GM23338 (cell line): ENCODE measurements at places on chromosomes 2 and 18. TPM values are rescaled to one million over a fixed set of nuclear protein-coding genes. Genes with fewer than 3 reads are reported as not detected.

ACTG2 gene
- 8.5 and 8.8 TPM in 2 replicates for total RNA-seq

PSMA8 gene
- total RNA-seq, result not detected in 2 replicates

REG3G gene
- total RNA-seq, result not detected in 2 replicates

CD207 gene
- total RNA-seq, result not detected in 2 replicates

ST8SIA5 gene
- total RNA-seq, result 4.8 and 7.0 TPM in 2 replicates

MC4R gene
- total RNA-seq, result not detected in 2 replicates

TMEM131 gene
- total RNA-seq, result 22.7 and 32.9 TPM in 2 replicates

GPATCH11 gene
- total RNA-seq, result 2.8 and 3.5 TPM in 2 replicates

CRYGC gene
- not detected in 2 replicates for total RNA-seq

HOXD13 gene
- total RNA-seq, result 0.47 TPM in 1 of 2 replicates, not detected in the other

PDCD1 gene
- 0.38 and 1.8 TPM in 2 replicates for total RNA-seq

MOCOS gene
- total RNA-seq, result 6.5 and 7.2 TPM in 2 replicates

MYO5B gene
- total RNA-seq, result 6.8 and 19.1 TPM in 2 replicates

- no peaks in the 10 kb centered on the region for H3K4me1 ChIP-seq
- no peak for DNase-seq
- no peak overlapping the region for H3K27ac ChIP-seq
- H3K4me3 ChIP-seq, result no peak overlapping the region
Observed at GRCh38 chr2:55309446-55309845, 40.4 kb upstream of the MTIF2 start.

DNA sequence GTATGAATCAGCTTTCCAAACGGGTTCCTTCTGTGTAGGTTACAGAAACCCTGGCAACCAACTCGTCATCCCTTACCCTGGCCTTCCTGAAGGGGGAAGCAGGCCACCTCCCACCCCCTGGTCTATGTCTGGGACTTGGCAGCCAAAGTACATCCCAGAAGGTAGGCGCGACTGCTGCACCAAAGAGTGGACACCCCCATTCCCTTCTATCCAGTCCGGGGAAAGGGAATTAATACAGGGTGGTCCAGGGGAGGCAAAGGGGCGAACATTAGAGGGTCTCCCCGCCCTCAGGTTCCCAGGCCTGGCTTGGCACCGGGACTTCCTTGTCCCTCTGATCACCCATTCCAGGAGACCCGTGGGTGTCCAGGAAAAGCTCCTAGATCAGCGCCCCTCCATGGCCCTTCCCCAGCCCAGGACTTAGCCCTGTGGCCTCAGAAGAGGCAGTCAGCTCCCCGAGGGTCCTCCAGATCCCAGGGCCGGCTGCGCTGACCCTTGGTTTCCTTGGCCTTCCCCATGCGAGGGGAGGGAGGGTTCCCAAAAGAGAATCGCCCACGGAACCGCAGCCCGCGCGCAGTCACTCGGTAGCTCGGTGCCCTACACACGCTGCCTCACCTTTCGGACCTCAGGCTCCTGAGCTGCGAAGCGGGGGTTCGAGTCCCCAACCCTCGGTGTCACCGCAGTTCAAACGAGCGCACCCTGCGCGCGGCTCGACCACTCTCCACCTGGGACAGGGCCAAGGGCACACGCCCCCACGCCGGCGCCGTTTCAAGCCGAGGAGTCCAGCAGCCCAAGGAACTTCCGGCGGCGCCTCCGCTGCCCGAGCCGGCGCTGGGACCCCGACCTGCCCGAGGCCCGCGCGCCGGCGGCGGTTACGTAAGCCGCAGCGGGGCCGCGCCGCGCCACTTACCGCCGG, at the start of gene PER2:
PER2 (minus strand) TSS at position 874 of the 913 bp plus-strand sequence. CDS start 10,674 bp downstream, outside the sequence.
- H3K27ac ChIP-seq, result 0 out of 2 replicates have a peak within 1 kb of the TSS, but pooled peaks have one; percentile 9
- H3K27me3 ChIP-seq, result peaks cover 6% of the 10 kb centered on the region; the same call in 1 of the 2 replicates
- DNase-seq, result peak; percentile 79
- H3K4me3 ChIP-seq, result peak within 1 kb of the TSS; percentile 78

DNA sequence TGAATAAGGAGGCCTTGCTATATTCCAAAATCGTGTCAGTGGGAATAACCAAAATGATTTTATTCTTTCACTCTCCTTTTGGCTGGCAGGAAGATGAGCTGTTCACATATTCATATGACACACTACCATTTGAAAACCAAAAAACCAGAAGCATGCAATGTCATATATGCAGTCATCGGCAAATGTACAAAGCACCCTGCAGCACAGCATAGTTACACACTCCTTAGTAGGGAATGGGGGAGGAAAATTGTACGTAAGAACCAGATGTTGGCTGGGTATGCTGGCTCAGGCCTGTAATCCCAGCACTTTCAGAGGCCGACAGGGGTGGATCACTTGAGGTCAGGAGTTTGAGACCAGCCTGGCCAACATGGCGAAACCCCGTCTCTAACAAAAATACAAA, 176.6 kb downstream of the GFPT1 start:
- no peaks in the 10 kb centered on the region for H3K27me3 ChIP-seq
- H3K4me1 ChIP-seq, result peaks cover 23% of the 10 kb centered on the region
- H3K27ac ChIP-seq, result no peak overlapping the region

DNA sequence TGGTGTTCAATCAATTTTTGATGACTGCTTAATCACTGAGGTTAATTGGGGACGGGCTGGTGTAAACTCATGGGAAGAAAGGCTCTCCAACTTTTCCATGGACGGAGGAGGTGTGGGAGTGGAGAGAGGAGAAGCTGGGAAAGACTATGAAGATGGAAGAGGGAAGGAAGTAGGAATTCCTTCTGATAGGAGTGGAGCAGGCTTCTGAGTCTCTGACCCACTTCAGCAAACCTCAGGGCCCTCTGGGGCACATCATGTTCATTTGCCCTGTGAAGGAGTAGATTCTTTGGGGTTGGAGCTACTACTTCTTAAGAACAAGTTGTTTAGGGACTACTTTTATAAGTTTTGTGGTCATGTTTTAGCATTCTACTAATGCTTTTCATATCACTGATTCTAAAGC, 87.0 kb upstream of the MAP4K3 start:
- DNase-seq, result no peak
- no peak overlapping the region for H3K4me3 ChIP-seq
- H3K27ac ChIP-seq, result no peak overlapping the region
- H3K36me3 ChIP-seq, result peaks cover 23% of the 10 kb centered on the region

DNA sequence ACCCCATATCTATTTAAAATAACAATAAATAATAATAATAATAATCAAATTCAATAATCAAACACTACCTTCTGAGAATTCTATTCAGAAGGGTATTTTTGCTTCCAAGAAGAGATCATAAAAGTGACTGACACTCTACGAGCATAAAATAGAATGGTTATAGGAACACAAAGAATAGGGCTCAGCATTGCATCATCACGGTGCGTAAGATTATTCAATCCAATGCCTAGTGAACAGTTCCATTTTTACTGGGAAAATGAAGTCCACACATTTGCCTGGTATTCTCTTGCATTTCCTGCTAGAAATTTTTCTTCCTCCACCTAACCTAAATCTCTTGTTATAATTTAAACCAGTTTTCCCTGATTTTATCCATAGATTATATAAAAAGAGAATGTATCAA, 55.8 kb downstream of the AP1S3 start:
- no peaks in the 10 kb centered on the region for H3K4me1 ChIP-seq
- H3K36me3 ChIP-seq, result no peaks in the 10 kb centered on the region
- DNase-seq, result no peak

DNA sequence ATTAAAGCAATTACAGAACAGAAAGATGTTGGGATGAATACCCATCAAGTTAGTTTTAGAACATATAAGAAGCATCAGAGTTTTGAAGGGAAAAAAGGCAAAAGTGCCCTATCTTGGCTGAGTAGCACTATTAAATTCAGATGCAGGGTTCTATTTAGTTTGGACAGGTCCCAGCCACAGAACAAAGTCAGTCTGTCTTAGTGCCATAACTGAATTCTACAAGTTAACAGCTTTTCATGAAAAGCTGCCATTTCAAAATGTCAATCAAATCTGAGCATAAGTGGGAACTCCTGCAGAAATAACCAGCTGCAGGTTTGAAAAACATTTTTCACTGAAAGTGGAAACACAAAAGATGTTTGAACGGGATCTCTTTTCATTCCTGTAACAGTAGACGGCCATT, 160.4 kb downstream of the SRBD1 start:
- H3K27ac ChIP-seq, result no peak overlapping the region
- H3K36me3 ChIP-seq, result no peaks in the 10 kb centered on the region

GRCh38 chr2:156118753-156119416, 213.6 kb downstream of the NR4A2 start:
- DNase-seq, result no peak
- H3K27me3 ChIP-seq, result no peaks in the 10 kb centered on the region
- no peaks in the 10 kb centered on the region for H3K4me1 ChIP-seq
- no peak overlapping the region for H3K4me3 ChIP-seq
- no peaks in the 10 kb centered on the region; the same call in 1 of the 2 replicates for H3K36me3 ChIP-seq

DNA sequence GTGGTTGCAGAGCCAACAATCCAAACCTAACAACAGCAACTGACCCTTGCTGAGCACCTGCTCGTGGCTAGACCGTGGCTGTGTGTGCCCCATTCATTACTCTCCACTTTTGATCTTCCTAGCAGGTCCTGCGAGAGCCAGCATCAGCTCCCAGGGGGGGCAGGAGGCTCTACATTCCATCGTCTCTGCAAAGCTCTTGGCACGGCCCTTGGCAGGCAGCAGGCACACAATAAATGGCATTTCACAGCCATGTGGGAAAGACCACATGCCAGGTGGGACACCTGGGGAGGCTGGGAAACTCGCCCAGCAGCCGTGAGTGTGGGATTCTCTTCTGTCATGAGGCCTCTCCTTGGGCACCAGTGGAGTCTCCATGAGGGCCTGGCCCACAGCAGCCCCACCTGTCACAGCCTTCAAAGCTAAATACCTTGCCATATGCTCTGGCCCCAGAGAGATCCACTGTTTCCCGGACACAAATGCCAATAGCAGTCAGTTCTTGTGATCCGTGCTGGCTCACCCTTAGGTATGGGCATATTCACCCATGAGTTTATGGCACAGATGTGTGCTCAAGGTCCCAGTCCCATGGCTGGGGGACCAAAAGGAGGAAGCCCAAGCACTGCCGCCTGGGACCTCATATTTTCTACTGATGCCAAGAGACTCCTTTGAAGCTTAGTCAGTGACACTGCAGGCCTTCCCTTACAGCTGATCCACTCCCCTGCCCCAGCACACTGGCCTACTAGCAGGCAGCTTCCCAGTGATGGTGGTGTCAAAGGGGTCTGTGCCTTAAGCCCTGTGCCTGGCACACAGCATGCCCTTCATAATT, 6.8 kb upstream of the TEX51 start:
- peaks cover 2% of the 10 kb centered on the region; the same call in 1 of the 2 replicates for H3K27me3 ChIP-seq
- DNase-seq, result no peak
- H3K4me3 ChIP-seq, result no peak overlapping the region
- H3K27ac ChIP-seq, result no peak overlapping the region
- no peaks in the 10 kb centered on the region for H3K4me1 ChIP-seq

DNA sequence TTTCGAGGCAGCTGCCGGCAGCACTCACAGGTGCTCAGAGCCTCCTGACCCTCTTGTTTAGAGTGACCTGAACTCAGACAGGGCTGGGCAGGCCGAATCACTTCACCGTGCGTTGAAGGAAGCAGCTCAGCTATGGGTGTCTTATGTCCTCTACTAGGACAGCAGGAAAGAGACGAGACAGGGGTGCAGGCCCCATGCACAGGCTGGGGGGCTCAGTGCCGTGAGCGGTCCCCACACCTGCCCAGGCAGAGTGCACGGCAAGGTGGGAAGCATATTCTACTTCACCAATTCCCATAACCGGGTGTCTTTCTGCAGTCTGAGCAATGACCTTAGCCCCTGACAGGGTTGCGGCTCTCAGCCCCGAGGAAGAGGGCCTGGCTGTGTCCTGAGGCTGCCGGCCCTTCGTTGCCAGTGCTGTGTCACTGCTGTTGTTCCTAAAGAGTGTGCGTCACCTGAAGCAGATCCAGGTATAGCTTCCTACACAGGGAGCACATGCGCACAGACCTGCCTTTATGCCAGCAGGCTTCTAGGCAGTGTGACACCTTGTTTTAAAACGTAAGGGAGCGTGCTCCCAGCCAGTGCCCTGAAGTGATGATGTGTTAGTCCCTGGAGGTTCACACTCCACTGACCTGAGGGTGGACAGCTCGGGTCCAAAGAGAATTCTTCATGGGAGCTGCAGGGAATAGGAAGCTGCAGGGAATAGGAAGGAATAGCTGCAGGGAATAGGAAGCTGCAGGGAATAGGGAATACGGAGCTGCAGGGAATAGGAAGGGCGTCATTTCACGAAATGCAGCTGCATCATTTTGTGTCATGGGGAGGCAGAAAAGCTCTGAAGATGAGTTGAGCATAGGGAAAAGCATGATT, 207.9 kb upstream of the SALL3 start:
- no peak for DNase-seq
- no peak overlapping the region for H3K4me3 ChIP-seq
- H3K27ac ChIP-seq, result no peak overlapping the region
- H3K27me3 ChIP-seq, result no peaks in the 10 kb centered on the region
- H3K36me3 ChIP-seq, result no peaks in the 10 kb centered on the region
- no peaks in the 10 kb centered on the region for H3K4me1 ChIP-seq

DNA sequence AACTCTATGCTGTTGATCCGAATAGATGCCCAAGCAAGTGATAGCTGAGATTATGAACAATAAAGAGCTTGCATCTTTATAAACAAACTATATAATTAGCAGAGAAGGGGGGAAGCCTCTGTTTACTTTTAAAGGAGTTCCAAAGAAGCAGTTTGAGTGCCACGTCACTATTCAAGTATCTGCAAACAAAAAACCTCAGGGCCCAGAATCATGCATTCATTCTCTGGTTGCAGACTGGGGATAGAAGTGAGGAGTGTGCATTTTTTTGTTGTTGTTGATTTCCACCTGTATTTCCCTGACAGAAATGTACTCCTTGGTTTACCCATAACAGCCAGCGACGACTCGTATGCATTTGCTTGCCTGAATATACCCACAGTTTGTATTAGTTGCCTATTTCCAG, 264.3 kb downstream of the PTGR3 start:
- no peaks in the 10 kb centered on the region for H3K36me3 ChIP-seq
- no peak overlapping the region for H3K27ac ChIP-seq
- H3K4me1 ChIP-seq, result peaks cover 31% of the 10 kb centered on the region
- no peak overlapping the region for H3K4me3 ChIP-seq

DNA sequence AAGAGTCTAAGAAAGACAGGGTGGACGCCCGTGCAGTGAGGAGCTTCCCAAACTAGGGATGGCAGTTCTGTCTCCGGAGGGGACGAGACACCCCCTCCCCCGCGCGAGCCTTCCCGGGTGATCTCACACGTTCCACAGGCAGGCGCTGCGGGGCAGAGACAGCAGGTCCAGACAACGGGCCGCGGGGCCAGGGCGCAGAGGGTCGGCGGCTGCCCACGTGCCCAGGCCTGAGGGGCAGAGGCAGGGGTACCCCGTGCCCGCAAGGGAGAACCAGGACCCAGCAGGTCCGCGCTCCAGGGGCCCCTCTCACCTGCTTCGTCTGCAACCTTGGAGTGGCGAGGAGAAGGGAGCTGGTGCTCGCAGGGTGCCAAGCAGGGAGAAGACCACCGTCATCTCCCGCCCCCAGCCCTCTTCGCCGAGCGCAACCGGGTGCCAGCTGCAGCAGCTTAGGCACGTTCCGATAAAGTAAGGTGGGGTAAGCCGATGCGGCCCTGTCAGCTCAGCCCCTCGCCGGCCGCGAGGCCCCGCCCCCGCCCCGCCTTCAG, at the start of gene GPR155:
GPR155 (minus strand) TSS at position 467 of the 545 bp plus-strand sequence. CDS start 5,073 bp downstream, outside the sequence.
- no peak for DNase-seq
- peaks cover 22% of the 10 kb centered on the region for H3K27me3 ChIP-seq
- no peaks in the 10 kb centered on the region for H3K36me3 ChIP-seq
- no peaks in the 10 kb centered on the region; the same call in 1 of the 2 replicates for H3K4me1 ChIP-seq
